ENCODE measurements at places on chromosomes 3 and 15.

DNA sequence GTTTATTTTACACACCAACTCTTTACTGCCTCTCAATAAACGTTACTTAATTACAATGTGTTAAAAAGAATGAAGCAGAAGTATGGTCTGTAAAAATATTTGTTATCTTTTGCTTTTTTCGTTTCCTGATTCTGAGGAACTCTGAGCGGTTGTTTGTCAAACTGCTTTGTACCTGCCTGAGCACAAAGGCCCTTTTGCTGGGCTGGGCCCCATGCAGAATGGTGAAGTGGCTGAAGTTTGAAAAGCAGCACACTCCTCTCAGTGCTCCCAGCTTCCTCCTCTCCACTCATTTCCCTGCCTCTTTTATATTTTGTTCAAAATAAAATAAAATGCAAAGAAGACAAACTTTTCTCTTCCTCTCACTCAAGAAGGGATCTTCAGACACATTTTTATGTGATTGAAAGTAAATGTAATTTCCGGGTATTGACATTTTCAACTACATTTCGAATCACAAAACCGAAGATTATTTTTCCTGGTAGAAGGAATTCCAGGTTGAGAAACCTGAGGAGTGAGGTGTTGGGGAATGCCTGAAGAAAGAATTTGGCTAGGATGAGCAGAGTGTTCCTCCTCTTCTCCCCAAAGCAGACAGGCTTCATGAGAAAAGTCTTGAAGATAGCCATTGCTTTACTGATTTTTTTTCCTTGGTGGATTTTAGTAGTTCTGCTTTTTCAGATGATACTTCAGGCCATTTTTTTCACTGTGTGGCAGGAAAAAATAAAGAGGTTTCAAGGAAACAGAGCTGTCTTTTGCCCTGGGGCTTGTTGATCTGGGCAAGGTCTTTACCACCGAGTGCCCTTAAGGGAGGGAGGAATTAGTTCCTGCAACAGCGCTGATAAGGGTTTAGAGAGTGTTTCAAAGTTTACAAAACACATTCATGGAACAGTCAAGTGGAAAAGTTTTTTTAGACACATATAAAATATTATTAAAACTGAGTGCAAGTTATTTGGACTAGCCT, 229.8 kb downstream of the NFKBIZ start:
- no peak for DNase-seq

- no peak for DNase-seq
Observed at GRCh38 chr3:186361246-186361761, 730 bp downstream of the DGKG start.

- no peak for DNase-seq
Observed at GRCh38 chr3:134627831-134628230, 23.0 kb downstream of the KY start.

- DNase-seq = no peak
Observed at GRCh38 chr3:13745636-13746035, 134.2 kb downstream of the WNT7A start.

- DNase-seq = no peak
Observed at GRCh38 chr3:43028001-43028400, 48.9 kb downstream of the GASK1A start.

DNA sequence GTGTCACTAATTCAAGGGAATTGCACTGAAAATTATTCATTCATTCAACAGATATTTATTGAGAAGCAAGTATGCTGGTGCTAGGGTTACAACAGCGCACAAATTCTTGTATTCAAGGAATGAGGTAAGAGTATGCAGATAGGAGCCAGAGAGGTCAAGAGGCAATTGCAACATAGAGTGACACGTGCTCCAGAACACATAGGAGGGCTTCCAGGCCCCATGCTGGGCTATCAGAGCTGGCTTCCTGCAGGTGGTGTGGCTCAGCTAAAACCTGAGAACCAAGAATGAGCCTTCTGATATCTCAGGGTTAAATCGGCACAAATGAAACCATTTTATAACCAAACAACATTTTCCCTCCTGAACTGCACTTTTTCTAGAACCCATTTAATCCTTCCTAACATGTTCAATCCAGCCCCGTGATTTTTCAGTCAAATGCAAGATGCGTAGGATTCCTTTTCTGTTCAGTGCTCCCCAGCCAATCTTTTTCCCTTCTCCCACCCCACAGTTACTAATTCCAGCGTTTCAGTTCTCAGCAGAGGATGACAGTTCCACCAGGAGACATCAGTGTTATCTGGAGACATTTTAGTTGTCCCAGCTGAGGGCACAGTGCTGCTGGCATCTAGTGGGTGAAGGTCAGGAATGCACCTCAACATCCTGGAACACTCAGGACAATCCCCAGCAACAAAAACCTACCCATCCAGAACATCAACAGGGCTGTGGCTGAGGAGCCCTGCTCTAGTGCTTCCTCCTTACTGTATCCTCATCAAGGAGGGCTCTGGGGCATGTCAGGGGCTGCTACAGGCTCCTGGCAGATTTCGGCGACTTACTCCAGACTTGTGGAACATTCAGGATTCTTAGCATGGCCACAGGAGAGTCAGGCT, 13.1 kb downstream of the CCR5AS start:
- no peak for DNase-seq

DNA sequence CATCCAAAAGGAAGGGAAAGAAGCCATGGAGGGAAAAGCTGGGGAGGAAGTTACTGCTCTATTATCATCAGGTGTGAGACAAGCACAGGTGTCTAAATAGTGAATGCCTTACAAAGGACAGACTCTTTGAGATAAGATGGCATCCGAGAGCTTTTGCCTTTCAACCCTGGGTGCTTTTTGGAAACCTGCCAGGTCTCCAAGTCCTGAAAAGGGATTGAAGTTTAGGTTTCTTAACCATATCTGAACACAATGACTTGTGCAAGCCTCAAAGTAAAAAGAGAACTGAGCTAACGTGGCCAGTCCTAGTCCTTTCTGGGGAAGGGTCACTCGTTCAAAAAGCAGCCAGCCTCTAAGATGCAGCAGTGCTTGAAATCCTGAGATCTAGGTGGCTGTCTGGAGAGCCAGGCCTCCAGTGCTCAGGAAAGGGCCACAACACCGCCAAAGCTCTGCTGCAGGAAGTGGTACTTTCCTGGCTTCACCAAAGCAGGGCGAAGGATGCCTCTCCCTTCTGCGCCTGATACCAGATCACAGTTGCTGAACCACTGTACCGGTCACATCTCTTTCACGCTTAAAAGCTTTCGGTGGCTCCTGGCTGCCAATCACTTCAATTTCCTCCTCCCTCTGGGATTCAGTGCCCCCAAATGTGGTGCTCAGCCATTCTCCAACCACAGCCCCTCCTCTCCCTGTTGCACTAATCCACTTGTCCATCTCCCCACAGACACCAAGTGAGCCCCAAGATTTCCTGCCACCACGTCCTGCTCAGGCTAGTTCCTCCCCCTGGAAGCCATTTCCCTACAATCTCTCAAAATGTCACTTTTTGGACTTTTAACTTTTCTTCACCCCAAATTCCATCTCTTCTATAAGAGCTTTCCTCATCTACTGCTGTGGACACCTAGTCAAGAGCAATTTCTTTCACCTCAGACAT, 104.1 kb upstream of the LPP start:
- DNase-seq = no peak

- no peak for DNase-seq
Observed at GRCh38 chr3:142148044-142148791, 1.1 kb downstream of the TFDP2 start.

- no peak for DNase-seq
Observed at GRCh38 chr3:71912839-71913495, 128.0 kb upstream of the PROK2 start.

- DNase-seq = no peak
Observed at GRCh38 chr3:17795280-17795679, 52.8 kb upstream of the TBC1D5 start.

GRCh38 chr15:101724675-101725005, 367 bp upstream of the TARS3 start:
- no peak for DNase-seq

DNA sequence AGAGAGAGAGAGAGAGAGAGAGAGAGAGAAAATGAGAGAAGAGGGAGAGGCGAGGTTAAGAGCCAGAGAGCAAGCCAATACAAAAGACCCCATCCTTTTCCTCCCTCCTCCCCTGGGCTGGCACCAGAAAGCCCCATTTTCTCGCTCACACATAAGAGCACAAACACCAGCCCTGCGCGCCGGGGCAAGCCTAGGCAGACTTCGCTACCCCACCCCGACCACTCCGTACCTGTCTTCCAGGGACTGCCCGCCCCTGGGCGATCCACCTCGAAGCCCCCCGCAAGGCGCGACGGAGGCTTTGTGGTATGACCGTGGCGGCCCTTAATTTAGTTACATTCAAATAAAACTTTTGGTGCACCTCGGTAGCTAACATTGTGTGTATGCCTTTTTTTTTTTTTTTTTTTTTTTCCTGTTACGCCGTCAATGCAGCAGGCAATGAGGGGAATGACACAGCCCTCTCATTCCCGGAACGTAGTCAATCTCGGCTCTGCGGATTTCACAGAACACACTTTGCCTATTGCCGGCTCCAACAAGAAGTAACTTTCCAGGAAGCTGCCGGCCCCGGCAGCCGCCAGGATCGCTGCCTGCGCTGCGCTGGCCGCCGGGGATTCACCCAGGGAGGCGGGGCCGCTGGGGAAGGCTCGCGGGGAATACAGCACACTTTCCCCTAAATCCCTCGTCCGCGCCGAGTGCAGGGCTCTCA, 7.7 kb downstream of the BCL6 start:
- no peak for DNase-seq

GRCh38 chr3:69182588-69183316, 60.4 kb upstream of the LMOD3 start:
- no peak for DNase-seq

GRCh38 chr15:70140543-70141375, 43.0 kb upstream of the TLE3 start:
- no peak for DNase-seq

DNA sequence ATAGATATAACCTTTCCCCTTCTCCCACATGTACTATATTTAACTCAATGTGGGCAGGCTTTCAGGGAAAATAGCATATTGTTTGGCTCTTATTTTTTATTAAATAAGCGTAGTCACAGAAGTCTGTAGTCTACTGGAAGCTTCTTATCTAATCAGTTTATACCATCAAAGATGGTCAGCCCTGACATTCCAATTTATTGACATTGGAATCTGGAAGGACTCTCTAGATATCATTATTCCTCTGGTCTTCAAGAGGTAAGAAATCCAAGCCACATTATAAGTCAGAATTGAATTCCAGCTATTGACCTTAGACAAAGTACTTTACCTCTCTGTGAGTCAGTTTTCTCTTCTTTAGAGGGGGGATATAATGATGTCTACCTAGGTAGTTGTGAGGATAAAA, 38.5 kb upstream of the SCAANT1 start:
- no peak for DNase-seq

DNA sequence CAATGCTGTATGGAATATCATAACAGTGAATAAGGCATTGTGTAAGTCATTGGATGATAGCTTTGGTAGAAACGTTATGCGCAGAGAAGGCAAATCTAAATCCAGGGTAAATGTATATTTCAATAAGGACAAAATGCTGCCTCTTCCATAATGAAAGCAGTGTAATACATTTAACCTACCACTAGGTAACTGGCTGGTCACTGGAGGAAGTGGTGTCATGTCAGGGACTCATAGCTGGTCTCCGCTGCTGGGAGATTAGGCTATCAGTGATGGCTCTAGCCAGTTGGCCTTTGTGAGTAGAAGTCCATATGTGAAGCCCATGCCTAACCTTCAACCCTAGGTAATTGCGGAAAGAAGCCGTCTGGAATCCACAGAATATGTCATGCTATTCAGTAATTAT, 140.9 kb downstream of the NLGN1 start:
- no peak for DNase-seq

DNA sequence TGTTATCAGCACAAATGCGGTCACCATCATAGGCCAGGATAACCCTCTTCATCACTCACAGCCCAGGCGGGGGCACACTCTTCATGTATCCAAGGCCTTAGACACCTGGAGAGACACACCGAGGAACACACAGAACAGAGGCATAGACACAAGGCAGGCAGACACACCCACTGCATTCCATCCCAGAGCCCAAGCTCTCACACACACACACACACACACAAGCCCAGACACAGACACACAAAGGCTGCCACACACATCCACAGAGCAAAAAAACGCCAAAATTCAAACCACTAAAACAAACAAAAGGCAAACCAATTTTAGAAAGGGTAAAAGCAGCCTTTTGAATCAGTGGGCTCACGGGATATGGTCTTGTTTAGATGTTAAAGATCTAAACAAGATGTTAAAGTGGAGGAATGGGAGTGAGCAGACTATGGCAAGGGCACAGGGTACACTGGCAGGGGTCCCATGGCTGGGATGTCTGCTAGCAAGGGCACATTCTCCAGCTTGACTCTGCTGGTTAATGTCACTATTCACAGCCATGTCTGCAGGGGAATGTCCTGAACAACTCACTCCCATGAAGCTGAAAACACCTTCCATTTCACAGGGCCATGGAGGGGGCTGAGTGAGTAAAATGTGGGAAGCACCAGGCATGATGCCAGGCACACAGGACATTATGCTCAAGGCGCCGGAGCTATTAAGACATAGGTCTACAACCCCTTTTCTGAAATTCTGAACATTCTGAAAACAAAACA, 14.9 kb upstream of the CRABP1 start:
- no peak for DNase-seq

- DNase-seq = no peak
Observed at GRCh38 chr15:58489289-58490085, 57.7 kb downstream of the LIPC start.

GRCh38 chr3:114847564-114847963, 299.5 kb downstream of the ZBTB20 start:
- DNase-seq = no peak

GRCh38 chr3:16770792-16771191, 114.0 kb upstream of the PLCL2 start:
- DNase-seq = no peak

- DNase-seq = no peak
Observed at GRCh38 chr15:34861214-34861613, 65.9 kb upstream of the ACTC1 start.

- no peak for DNase-seq
Observed at GRCh38 chr3:149252272-149252671, 30.6 kb upstream of the CP start.

- peak; percentile 29 for DNase-seq
Observed at GRCh38 chr3:30073622-30074021, 532.8 kb upstream of the TGFBR2 start.

- no peak for DNase-seq
Observed at GRCh38 chr15:41606997-41607396, 48.0 kb downstream of the TYRO3 start.

DNA sequence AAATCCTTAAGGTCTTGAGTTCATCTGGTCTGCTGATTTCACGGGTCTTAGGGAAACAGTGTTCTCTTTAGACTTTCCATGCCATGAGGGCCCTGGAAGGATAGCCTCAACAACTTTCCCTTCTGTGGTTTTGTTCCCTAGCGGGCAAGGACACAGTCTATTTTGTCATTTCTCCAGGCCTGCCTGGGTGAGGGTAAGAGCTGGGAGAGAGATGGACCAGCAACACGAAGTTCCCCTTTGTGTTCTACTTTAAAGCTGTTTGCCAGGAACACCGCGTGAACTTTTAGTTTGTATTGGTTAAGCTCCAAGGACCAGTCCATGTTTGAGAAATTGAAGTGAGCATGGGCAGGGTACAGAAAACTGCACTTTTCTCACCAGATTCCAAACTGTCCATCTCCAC, 20.9 kb downstream of the ST3GAL6 start:
- DNase-seq = no peak

GRCh38 chr3:72888546-72889309, 882 bp downstream of the GXYLT2 start:
- DNase-seq = peak; percentile 54

Data from left kidney (tissue), 8 donors.